ENCODE measurements at places on chromosomes 6 and 20.

GRCh38 chr20:49446808-49447207 lies 35.7 kb downstream of the KCNB1 start:
- DNase-seq = no peak

GRCh38 chr20:57288651-57289277 lies 22.3 kb upstream of the BMP7 start:
- DNase-seq = peak; percentile 44

DNA sequence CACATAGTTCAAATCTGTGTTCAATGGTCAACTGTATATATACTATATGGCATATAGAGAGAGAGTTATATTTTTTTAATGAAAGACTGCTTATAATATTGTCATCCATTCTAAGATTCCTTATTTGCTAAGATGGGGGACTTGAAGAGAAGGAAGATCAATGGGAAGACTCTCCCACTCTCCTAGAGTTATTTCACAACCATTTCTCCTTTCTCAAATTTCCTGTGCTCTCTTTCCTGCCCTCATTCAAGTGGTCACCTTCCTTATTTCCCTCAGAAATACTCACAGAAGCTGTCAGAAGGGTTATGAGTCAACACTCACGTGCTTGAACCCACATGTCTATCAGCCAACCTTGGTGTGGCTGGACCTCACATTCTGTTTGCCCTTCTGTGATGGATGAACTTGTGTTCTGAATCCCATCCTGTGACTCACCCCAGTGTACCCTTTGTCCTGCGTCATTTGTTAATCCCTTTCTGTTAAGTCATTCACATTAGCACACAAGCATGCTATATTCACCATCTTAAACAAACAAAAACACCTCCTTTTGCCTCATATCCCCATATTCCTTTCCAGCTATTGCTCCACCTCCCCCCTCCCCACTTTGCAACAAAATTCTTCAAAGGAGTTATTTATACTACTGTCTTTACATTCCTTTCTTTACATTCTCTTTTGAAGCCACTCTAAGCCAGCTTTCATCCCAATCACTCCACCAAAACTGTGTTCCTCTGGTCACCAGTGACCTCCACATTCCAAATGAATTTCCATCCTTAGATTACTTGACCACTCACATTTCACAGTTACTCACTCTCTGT lies 279.3 kb upstream of the TCF21 start:
- peak; percentile 98 for DNase-seq

GRCh38 chr6:44298055-44298803 lies 14.9 kb downstream of the AARS2 start:
- DNase-seq = no peak

GRCh38 chr20:2507875-2508630 lies 662 bp downstream of the ZNF343 start:
- no peak for DNase-seq

All from A172 (cell line).